ENCODE measurements at places on chromosomes 3 and 15.

DNA sequence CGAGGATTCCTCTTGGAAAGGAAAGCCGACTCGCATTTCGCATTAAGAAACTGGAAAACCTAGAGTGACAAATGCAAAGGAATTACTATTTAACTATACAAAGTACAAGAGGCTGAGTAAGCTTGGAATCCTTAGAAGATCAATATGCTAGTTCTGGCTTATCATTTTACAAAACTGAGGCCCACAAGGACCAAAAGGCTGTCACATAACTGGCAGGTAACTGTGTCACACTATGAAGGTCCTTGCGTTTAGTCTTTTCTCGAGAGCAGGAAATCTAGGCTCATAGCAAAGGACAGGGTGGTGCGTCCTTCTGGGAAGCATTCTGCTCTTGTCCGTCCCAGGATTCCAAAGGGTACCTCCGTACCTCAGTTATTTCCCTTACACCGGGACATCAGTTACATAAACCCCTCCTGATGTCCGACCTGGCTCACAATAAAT is 629 bp downstream of the RPL24 start:
- no peak for DNase-seq

GRCh38 chr15:28892789-28893610 is 7.2 kb downstream of the APBA2 start:
- DNase-seq = no peak

GRCh38 chr3:123346021-123346420 is 102.9 kb downstream of the ADCY5 start:
- DNase-seq = no peak

- no peak for DNase-seq
Measured at GRCh38 chr3:70615286-70615685, 302.8 kb upstream of the MDFIC2 start.

DNA sequence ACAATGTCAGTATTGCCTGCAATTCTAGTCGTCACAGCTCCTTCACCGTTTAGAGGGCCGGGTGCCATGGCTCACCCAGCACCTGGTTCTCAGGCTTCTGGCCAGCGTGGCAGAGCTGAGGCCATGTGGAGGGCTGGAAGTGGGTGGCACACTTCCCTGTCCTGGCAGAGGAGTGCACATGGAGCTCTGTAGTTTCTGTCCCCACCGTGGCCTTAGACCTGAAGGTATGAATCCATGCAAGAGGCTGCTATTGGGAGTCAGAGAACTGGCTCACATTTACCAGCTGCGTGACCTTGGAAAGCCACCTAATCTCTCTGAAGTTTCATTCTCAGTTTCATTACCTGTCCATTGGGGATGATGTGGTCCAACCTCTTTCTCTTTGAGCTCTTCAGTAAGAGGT is 22.2 kb downstream of the EPHB1 start:
- no peak for DNase-seq

DNA sequence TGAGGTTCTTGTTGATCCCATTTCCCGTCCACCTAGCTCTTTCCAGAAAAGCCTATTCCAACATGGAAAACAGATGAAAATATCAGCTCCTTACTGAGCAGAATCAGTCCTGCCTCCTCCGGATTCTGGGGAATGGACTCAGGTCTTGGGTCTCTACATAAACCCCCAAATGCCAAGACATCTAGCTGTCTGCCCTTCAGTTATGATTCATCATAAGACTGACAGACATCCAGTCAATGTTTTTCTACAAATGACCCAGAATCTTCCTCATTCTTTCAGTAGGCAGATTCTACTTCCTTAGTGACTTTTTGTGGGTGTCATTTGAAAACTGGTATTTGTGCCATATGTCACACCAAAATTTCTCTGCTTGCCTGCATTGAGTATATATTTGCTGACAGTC is 103.0 kb upstream of the TGFBR2 start:
- peak; percentile 56 for DNase-seq
